ENCODE measurements at places on chromosomes 11 and 22.

- DNase-seq, result no peak
These were observed 82.9 kb upstream of the THY1 start for GRCh38 chr11:119505861-119506260.

GRCh38 chr22:33036881-33037280 lies 21.3 kb downstream of the SYN3 start:
- no peak for DNase-seq

DNA sequence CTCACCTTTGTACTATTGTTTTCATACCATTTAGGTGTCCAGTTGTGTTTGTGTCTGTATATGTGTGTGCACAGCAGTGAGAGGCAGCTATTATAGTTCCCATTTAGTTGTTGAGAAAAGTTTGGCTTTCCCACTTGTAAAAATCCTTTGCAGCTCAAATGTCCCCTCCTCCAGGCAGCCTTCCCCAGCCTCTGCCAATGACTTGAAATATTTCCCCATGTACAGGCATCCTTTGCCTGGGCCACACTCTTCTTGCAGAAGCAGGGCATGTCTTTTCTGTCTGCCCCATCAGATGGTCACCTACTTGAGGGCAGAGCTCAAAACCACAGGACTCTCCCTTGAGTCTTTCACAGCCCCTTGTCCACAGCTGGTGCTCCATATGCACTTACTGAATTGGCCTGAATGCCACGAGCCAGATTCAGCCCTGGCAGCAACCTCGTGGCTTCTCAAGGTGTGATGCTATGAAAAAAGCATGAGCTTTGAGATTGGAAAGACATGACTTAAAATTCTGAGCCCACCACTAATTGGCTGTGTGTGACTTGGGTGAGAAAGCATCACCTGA lies 39.3 kb downstream of the MYEOV start:
- no peak for DNase-seq

GRCh38 chr11:7969756-7970646 lies 4.8 kb upstream of the NLRP10 start:
- DNase-seq, result no peak

DNA sequence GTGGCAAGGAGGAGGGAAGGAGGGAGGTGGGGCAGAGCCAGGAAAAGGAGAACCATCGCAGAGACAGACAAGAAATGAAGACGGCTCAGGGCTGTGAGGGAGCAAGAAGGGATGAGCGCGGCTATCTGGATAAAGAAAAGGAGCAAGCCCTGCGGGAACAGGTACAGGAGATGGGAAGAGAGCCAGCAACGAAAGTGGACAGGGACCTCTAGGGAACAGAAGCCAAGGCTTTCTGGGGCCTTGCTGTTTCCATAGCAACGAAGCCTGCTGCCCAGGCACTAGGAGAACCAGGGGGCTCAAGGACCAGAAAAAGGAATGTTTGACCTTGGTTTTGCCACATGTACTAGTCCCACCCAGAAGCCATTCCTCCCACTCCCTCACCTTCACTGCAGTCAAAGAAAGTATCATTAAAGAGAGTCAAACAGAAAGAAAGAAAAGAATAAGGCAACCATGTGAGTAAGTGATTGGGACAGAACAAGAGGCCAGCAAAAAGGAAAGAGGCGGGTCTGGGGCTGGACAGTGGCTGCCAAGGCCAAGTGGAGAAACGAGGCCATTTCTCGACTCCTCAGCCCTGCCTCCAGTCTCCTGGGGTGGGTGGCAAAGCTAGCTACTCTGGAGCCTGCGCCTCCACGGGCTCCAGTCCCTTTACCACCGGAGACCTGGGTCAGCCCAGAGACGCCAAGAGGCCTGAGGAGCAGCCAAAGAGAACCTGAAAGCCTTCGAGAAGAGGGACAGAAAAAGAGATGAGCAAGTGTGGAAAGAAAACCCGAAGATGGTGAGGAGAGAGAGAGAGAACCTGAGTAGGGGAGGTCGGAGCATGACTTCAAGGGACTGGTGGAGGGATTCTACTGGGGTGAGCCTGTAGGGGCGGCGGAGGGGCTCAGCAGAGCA lies 35.1 kb downstream of the NRXN2 start:
- DNase-seq, result no peak

DNA sequence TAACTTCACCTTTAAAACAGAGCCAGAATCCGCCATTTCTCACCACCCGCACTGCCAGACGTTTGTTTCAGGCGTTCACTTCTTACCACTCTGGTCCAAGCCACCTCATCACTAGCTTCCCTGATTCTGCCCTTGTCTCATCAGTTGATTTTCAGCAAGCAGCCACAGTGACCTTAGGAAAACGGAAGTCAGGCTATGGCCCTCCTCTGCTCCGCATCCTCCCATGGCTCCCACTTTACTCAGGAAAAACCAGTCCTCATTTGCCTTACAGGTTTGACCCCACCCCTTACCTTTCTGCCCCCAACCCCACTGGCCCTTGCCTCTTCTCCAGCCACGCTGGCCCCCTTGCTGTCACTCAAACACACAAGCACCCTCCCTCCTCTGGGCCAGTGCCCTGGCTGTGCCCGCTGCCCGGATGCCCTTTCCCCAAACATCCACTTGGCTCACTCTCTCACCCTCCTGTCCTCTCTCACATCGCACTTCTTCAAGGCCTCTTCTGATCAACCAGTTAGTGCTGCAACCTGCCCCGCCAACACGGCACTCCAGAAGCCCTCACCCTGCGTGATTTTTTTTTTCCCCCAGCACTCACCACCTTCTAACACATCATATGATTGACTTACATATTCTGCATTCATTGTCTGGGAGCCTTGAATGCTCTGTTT lies 18.9 kb downstream of the TPST2 start:
- DNase-seq, result no peak

DNA sequence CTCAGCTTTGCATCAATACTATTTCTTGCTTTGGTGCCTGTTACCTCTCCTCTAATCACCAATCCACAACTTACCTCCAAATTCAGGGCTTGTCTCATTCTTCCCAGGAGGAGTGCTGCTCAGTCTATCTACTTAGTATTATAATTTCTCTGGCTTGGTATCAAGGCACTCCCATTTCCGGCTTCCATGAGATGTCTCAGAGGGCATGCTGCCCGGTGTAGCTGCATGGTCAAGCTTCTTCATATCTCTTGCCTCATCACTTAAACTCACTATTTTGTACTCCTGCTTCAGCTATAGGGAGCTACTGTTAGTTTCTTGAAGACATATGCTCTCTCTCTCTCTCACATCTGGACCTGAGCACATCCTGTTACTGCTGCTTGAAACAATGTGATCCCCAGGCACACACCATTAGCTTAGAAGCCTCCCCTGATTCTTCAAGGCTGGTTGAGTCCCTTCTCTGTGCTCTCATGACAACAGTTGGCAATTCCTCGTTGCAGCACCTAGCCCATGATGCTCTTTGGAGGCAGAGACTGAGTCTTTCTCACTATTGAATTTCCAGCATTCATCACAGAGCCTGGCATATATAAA lies 182.8 kb upstream of the SYN3 start:
- DNase-seq, result no peak

DNA sequence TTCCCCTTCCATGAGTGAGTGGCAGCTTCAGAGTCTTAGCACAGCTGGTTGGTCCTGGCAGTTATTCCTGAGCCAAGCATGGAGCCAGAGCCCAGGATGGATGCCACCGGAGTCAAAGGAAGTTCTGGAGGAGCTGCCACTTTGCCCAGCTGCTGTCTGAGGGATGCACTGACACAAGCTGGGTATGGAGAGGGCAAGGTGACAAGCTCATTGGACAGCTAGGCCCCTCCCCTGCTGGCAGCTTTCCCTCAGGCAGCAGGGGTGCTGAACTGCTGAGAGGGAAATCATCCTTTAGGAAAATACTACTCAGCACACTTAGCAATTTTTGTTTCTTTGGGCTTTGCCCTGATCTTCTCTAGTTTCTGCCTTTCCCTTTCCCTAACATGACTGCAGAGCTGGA lies 99.3 kb upstream of the SESN3 start:
- no peak for DNase-seq

- no peak for DNase-seq
These were observed 13.2 kb downstream of the ZNRF3 start for GRCh38 chr22:28896611-28897010.

DNA sequence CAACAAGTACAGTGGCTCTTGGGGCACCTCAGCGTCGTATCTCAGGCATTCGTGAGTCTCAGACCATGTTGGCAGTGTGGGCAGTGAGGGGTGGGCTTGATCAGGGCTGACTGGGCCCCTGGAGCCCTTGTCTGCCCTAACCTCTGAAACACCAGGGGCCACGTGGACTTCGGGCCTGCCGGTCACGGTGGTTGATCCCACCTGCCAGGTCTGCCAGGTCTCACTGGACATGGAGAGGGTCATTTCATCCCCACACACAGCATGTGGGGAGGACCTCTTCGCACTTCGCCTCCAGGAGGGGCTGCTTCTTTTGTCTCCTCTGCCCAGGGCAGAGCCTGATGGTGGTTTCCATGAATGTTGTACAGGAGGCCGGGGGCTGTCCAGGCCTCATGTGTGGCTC lies 77.1 kb downstream of the MPPED1 start:
- DNase-seq, result no peak

All from AG09309 (cell line).